ENCODE measurements at places on chromosomes 16 and 17.
A peak's percentile ranks its signal among the peaks of the same experiment; 100 is the strongest.

GRCh38 chr16:85307552-85308364 lies 195.5 kb upstream of the CIBAR2 start:
- DNase-seq, result no peak

- no peak for DNase-seq
These were observed 233.1 kb upstream of the WSCD1 start for GRCh38 chr17:5837055-5837491.

- no peak for DNase-seq
These were observed 18.8 kb upstream of the ASGR2 start for GRCh38 chr17:7133424-7133823.

DNA sequence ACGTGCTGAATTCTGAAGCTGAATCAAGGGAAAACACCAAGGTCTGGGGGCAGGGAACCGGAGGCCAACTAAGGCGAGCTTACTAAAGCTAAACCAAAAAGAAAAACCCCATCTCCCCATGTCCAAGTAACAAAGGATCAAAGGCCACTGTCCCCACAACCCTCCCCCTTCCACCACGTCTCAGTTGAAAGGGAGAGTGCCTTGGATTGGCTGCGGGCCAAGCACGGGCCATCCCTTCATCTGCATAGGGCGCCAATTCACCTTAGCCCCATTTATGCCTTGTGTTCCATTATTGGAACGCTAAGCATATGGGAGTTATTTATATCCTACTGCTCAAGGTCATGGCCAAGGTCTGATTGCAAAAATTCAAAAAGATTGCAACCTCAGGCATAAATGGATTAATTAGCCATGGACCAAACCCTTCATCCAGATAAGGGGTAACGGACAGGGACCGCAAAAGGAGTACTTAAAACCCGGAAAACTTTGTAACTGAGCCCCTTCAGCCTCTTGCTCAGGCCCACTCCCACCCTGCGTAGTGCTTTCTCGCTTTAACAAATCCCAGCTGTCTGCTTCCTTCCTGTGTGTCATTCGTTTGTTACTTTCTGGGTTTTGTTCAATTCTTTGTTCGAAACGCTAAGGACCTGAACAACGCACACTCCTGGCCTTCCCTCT lies 740 bp upstream of the ATP6V0D1 start:
- peak; percentile 76 for DNase-seq

GRCh38 chr17:57104461-57105175 lies 19.6 kb downstream of the AKAP1 start:
- DNase-seq, result no peak

- DNase-seq, result no peak
These were observed 44.0 kb downstream of the NLK start for GRCh38 chr17:28086519-28086918.

DNA sequence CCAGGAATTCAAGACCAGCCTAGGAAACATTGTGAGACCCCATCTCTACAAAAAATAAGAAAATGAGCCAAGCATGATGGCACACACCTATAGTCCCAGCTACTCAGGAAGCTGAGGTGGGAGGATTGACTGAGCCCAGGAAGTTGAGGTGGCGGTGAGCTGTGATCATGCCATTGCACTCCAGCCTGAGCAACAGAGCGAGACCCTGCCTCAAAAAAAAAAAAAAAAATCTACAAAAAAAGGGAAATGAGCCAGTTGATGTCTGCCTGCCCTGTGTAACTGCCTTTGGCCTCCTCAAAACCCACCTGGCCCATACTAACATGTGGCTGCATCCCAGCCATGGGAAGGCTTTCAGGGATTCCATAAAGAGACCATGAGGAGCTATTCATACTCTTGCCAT lies 4.5 kb downstream of the RANBP10 start:
- no peak for DNase-seq

DNA sequence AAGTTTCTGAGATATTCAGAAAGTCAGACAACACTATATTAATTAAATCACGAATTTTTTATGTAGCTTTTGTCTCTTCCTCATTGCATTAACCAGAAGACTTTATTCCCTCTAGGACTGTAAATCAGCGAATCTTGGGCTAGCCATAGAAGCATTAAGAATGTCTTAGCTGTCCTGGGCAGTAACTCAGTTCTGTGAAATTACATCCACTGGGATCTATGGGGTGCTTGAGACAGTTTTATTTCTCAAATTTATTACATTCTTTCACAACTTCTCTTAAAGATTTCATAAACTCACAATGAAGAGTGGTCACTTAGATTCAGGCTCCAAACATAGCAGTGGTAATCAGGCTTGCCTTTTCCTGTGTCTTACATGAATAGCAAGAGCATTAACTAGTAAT lies 1153.4 kb downstream of the CDH8 start:
- no peak for DNase-seq

DNA sequence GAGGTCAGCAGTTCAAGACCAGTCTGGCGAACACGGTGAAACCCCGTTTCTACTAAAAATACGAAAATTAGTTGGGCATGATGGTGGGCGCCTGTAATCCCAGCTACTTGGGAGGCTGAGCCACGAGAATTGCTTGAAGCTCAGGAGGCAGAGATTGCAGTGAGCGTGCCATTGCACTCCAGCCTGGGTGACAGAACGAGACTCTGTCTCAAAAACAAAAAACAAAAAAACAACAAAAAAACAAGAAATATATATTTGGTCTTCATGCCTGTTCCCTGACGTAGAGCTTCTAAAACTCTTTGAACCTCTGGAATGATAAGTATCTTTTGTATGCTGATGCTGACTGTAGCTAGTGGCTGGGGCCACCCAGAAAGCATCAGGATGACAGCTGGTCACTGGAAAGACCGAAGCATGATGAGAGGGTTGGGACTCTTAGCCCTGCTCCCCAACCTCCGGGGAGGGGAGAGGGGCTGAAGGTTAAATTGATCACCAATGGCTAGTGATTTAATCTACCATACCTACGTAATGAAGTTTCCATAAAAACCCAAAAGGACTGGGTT lies 54.8 kb downstream of the TEX14 start:
- no peak for DNase-seq

DNA sequence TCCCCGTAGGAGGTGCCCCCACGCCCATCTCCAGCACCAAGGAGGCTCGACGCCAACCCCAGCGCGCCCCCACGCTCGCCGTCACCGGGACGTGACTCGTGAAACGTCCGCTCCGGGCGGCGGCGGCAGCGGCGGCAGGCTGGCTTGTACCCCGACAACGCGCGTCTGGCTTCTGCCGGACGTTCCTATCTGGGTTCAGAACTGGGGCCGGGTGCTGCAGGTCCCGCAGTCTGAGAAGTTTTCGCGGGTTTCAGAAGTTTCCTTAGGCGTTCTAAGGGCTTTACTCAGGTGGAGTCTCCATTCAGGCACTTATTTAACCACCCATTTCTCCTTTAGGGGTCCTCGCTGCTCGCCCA lies 672 bp upstream of the ALKBH5 start:
- DNase-seq, result peak; percentile 92

DNA sequence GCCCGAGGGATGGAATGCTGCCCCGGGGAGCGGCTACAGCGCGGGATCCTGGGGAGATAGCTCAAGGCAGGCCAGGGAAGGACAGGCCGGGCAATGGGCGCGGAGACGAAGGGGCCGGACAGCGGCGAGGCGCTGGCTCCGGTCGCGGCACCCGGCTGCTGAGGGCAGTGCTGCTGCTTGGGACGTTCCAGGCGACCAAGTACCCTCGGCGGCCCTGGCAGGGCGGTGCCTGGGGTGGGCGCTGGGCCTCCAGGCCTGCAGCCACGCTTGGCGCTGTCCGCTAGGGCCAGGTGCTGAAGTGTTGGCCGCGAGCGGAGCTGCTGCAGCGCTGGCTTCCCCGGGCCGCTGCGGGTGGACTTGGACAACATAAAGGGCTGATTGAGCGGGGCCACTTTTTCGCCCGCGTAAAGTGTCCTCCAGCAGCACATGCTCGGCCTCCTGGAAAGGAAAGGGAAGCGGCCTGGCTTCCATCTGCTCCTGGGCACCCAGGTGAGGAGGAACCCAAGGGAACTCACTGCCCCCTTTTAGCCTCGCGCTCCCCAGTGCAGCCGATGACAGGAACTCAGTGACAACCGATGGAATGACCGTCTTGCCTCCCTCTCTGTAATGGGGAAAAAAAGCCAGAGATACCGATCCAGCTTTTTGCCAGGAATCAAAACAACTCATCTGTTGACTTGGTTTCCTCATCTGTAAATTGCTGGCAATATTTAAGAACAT lies 23.7 kb downstream of the CLEC3A start:
- peak; percentile 76 for DNase-seq

- DNase-seq, result no peak
These were observed 30.1 kb downstream of the IKZF3 start for GRCh38 chr17:39834017-39834416.

DNA sequence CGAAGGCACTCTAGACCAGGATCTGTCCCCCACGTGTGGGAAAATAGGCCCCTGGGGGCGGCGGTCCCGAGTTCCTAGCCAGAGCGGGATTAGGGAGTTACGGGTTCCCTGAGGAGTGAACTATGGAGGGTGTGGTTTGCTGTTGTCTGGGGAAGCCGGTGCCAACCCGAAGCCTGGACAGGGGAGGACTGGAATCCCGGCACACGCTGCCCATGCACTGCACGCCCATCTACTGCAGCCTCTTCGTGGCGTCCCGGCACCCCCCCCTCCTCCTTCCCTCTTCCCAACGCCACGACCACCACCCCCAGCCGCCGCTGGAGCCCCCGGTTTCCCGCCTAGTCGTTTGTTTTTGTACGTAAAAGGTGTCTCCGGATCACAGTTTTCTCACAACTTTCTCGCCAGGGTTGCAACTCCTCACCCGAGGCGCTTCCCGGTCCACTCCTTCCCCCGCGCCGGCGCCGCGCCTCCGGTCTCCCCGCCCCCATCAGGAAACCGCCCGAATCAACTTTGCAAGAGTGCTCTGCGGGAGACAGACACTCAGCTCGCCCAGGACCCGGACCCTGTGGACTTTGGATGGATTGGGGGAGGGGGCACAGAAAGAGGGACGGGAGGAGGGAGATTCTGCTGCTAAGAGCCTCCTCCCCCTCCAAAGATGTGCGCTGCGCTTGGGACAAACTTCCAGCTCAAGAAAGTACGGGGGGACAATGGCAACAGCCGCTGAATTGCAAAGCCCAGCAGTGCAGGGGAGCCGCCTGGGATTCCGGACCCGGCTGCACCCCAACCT lies 1.4 kb upstream of the LHX1 start:
- no peak for DNase-seq

DNA sequence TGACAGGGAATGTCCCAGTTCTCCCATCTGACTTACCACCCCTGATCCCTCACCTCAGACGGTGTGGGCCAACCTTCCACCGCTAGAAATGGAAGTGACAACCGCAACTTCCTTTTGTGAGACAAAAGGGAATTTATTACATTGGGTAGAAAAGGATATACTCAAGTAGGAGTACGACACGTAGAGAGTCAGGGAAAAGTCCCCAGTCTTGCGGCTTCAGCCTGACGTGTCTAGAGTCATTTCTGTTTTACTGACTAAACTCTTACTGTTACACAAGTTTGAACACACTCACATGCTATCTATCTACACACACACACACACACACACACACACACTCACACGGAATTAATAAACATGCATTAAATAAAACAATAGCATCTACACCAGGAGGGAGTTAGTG lies 178.9 kb downstream of the COPRS start:
- DNase-seq, result no peak

- DNase-seq, result no peak
These were observed 41.5 kb downstream of the WWOX start for GRCh38 chr16:78140818-78141466.

GRCh38 chr17:57993471-57994365 lies 5.7 kb upstream of the VEZF1 start:
- DNase-seq, result no peak

DNA sequence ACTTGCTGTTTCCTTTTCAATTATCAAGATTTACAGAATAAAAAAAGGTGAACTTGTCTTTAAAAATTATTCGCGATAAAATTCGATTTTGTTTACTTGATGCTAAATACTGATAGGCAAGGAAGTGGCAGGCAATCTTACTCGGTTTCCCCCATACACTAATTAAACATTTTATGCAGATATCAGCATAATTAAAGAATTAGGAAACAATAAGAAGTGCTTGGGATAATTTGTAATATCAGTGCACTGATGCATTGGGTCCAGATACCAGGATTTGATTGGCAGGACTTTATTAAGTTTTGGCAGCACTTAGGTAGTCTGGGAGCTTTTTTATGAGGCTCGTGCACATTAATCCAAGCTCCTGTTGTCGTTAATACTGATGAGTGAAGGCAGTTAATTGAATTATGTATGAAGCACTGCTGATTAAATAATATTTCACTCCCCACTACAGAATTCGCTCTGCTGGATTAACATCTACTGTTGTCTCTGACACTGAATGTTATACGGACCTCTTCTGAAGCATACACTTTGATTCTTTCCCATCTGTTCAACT lies 165.6 kb downstream of the CA10 start:
- DNase-seq, result no peak

DNA sequence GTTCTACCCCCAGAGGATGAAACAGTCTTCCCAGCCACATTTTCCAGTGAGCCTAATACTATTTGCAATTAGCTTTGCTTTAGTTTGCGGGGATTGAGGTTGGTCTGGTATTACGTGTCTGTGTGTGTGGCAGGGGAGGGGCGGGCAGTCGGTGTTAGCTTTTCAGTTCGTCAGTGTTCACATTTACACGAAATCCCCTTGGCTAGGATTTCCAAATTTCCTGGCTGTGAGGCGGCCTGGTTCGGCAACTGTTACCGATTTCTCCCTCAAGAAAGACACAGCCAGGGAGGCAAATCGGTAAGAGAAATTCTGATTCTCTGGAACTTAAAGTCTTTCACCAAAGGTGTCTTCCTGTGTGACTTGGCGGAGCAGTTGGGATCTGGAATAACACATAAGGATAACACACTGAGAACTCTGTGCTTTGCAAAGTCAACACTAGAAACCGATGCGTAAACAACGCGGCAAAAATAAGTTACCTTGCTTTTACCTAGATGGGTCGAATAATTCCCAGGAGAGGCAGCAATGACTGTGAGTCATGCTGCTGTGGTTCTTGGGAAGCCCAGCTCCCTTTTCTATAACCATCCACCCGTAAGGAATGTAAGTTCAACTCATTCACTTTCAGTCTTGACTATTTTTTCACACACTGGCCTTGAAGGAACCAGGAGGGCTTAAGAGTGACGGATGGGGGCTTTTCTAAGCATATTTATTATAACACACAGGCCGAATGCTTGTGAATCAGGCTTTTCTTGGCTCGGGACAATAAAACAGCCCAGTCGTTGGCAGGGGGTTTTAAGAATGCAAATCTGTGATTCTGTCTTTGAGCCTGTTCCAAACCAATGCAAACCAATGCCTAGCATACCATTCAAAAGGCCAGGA lies 24.2 kb downstream of the GPRC5B start:
- no peak for DNase-seq

- DNase-seq, result no peak
These were observed 30.7 kb upstream of the ICAM2 start for GRCh38 chr17:64051153-64051552.
